Activated CD4-positive, alpha-beta memory T cell treated with anti-CD3 and anti-CD28 coated beads for 36 hours (primary cell): ENCODE measurements at places on chromosomes 4 and X. TPM values are rescaled to one million over a fixed set of nuclear protein-coding genes. Genes with fewer than 3 reads are reported as not detected.

Gene ARHGAP36
- total RNA-seq, result not detected

Gene SMR3B
- not detected for total RNA-seq

Gene SNCA
- total RNA-seq, result 2.5 TPM

- no peaks in the 10 kb centered on the region for H3K4me1 ChIP-seq
- peaks cover 7% of the 10 kb centered on the region for H3K27me3 ChIP-seq
- DNase-seq, result no peak
- H3K27ac ChIP-seq, result no peak overlapping the region
- H3K4me3 ChIP-seq, result no peak overlapping the region
These were observed 85.7 kb upstream of the UCP1 start for GRCh38 chr4:140654495-140654814.

DNA sequence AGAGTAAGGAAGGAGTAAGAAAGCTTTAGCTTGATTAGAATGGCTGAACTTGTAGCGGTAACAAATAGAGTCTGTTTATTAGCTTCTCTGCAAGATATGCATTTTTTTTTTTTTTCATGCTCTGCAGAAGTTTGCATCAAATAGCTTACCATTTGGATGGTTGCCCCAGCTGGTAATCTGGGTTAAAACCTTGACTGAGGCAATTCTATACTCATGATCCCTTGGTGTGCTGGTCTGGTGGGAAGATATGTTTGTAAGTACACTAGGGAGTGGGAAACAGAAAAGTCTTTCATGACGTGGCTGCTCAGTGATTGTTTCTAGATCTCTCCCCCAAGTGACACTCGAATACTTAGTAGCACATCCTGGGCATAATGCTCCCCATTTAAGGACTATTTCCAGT lies 32.1 kb downstream of the SEPTIN11 start:
- no peaks in the 10 kb centered on the region for H3K36me3 ChIP-seq
- no peak overlapping the region for H3K27ac ChIP-seq
- H3K4me1 ChIP-seq, result peaks cover 65% of the 10 kb centered on the region
- no peak overlapping the region for H3K4me3 ChIP-seq

DNA sequence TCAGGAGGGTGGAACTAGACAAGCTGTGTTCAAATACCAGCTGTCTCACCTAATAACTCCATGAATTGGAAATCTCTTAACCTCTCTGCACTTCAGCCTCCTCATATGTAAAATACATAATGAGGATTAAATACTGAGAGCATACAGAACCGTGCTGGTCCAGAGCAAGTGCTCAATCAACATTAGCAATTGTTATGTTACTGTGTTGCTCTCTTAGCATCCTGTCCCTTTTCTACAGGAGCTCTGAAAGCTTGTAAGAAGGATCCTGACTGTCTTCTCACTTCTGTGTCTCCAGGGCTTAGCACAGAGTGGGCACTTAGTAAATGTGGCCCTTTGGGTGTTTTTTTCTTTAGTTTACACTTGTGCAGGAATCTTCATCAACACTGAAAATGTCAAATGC lies 1456.1 kb upstream of the IGFBP7 start:
- no peak overlapping the region for H3K4me3 ChIP-seq
- DNase-seq, result no peak
- H3K36me3 ChIP-seq, result no peaks in the 10 kb centered on the region
- H3K27ac ChIP-seq, result no peak overlapping the region

GRCh38 chr4:30867427-30867826 lies 147.3 kb downstream of the PCDH7 start:
- no peaks in the 10 kb centered on the region for H3K4me1 ChIP-seq
- H3K27me3 ChIP-seq, result no peaks in the 10 kb centered on the region
- H3K4me3 ChIP-seq, result no peak overlapping the region
- no peaks in the 10 kb centered on the region for H3K36me3 ChIP-seq
- no peak overlapping the region for H3K27ac ChIP-seq

DNA sequence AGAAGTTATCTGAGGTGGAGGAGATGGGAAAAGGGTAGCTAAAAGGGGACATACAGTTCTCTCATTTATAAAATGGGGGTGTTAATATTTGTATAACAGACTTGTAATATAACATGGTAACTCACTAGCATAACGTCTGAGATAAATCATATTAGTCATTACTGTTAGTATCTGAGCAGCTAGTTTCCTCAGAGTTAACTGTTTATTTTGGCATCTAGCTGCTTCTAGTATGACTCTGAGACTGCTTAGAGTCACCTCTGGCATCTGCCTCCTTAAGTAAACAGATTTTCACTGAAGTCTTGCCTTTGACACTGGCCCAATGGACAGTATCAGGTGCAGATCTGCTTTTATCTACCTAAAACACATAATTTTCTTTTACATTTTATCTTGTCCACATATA lies 58.1 kb downstream of the SLC30A9 start:
- H3K4me3 ChIP-seq, result no peak overlapping the region
- H3K4me1 ChIP-seq, result no peaks in the 10 kb centered on the region
- no peak overlapping the region for H3K27ac ChIP-seq
- H3K27me3 ChIP-seq, result no peaks in the 10 kb centered on the region
- no peak for DNase-seq

DNA sequence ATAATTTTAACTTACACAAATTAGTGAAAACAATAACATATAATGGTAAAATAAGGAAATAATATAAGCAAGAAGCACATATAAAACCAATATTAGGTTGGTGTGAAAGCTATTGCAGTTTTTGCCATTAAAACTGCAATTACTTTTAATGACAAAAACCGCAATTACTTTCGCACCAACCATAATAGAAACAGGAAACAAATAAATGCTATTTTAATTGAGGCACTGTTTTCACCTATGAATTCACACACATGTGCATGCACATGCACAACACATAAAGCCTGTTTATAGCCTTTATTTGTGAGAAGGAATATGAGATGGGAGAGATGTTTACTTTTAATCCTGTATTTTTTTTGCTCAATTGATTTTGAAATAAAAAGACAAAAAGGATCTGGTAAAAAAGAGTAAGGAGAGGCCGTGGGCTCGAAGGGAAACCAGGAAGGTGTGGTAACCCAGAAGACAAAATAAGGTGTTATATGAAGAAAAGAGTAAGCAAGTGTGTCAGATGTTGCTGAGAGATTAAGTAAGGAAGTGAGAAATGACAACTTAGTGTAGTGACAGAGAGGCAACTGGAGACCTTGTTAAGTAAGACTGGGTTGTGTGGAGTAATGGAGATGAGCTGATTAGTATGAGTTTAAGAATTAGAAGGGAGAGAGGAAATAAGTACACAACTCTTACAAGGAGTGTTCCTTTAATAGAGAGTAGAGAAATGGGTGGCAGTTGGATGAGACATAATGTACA lies 69.0 kb downstream of the KLHL13 start:
- H3K36me3 ChIP-seq, result no peaks in the 10 kb centered on the region
- no peak overlapping the region for H3K4me3 ChIP-seq
- no peaks in the 10 kb centered on the region for H3K4me1 ChIP-seq
- no peak overlapping the region for H3K27ac ChIP-seq
- H3K27me3 ChIP-seq, result no peaks in the 10 kb centered on the region

- no peak overlapping the region for H3K4me3 ChIP-seq
- H3K27me3 ChIP-seq, result no peaks in the 10 kb centered on the region
- peaks cover 36% of the 10 kb centered on the region for H3K4me1 ChIP-seq
- peaks cover 16% of the 10 kb centered on the region for H3K36me3 ChIP-seq
These were observed 64.9 kb downstream of the DOCK11 start for GRCh38 chrX:118560489-118560888.

- peaks cover 3% of the 10 kb centered on the region for H3K27me3 ChIP-seq
- no peaks in the 10 kb centered on the region for H3K36me3 ChIP-seq
- H3K4me3 ChIP-seq, result no peak overlapping the region
- H3K4me1 ChIP-seq, result peaks cover 2% of the 10 kb centered on the region
These were observed 445.4 kb downstream of the BCOR start for GRCh38 chrX:39652336-39652735.

DNA sequence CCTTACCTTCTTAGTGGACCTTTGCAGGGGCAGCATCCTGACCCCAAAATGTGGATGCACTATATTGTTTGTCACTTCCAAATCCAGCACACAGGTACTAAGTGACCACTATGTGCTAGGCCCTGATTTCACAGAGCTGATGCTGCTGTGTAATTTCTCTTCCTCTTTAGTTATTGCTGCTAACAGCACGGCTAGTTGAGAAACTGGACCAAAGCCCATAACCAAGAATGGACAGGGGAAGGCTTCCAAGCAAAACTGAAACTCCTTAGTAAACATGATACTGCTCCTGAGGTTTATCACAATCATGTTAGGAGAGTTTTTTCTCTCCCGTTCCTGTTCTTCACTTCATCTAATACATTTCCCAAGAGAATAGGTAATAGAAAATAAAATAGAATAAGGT lies 172.9 kb upstream of the TTC29 start:
- H3K27me3 ChIP-seq, result peaks cover 6% of the 10 kb centered on the region
- no peak overlapping the region for H3K27ac ChIP-seq
- no peak overlapping the region for H3K4me3 ChIP-seq
- no peak for DNase-seq
- no peaks in the 10 kb centered on the region for H3K4me1 ChIP-seq

DNA sequence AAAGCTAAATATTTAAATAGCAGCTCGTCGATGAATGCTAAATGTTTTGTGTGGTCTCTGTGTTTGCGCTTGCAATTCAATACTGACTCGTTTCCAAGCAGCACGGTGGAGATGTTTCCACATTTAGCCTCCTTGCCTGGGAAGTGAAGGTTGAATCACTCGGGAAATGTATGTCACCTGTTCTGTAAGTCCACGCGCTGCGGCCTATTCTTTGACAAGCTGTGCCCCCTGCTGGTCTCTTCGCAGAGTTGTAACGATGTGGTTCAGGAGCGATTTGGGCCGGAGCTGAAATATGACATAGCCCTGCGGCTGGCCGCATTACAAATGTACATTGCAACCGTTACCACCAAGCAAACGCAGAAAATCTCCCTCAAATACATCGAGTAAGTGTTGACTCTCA lies 89.6 kb upstream of the PRPS2 start:
- DNase-seq, result peak; percentile 47
- no peak overlapping the region for H3K4me3 ChIP-seq
- H3K27me3 ChIP-seq, result peaks cover 6% of the 10 kb centered on the region
- H3K4me1 ChIP-seq, result no peaks in the 10 kb centered on the region
- H3K36me3 ChIP-seq, result no peaks in the 10 kb centered on the region
